ENCODE measurements at places on chromosomes 6 and 20. TPM values are rescaled to one million over a fixed set of nuclear protein-coding genes. Genes with fewer than 3 reads are reported as not detected.

The MAP7 gene
- total RNA-seq, result 30.8 TPM

The CNBD2 gene
- total RNA-seq, result 1.8 TPM

The SNTA1 gene
- total RNA-seq, result 4.2 TPM

The PRICKLE4 gene
- total RNA-seq, result 0.90 TPM

The RAET1L gene
- 0.79 TPM for total RNA-seq

The SF3B5 gene
- total RNA-seq, result 113 TPM

The MYLK4 gene
- 0.13 TPM for total RNA-seq

The SNX14 gene
- 119 TPM for total RNA-seq

The NHLRC1 gene
- 1.8 TPM for total RNA-seq

The C20orf204 gene
- 1.2 TPM for total RNA-seq

The BANF2 gene
- not detected for total RNA-seq

The PKIB gene
- 2.8 TPM for total RNA-seq

The DLL1 gene
- 4.1 TPM for total RNA-seq

All from bronchial epithelial cell (primary cell).